ENCODE measurements at places on chromosomes 11 and 22.

DNA sequence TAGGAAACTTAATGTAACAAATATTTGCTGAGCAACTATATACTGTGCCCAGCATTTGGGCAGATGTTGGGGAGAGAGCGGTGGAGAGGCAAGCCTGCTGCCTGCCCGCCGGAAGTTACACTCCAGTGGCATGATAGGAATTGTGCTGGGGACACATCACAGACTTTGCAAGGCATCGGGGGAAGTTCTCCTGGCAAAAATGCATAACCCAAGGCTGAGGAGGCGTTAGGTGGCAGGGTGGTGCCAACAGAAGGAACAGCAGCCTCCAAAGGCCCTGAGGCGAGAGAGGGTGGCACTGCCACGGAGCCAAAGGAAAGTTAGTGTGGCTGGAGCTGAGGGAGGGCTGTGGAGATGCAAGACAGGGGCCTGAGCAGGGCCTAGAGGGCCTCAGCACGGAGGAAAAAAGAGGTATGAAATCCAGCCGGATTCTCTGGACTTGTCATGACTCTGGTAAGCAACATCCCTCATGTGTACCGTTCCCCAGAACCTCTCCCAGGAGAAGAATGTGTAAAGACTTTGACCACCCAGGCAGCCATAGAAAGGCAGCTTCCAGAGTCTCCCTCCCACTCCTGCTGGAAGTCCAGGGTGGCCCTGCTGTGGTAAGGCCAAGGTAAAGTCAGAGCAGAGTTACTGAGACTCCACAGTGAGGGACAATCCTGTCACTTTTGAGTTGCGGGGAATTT is 76.1 kb upstream of the RAB1B start:
- no peak for DNase-seq

GRCh38 chr22:46841522-46841921 is 79.1 kb downstream of the TBC1D22A start:
- no peak for DNase-seq

DNA sequence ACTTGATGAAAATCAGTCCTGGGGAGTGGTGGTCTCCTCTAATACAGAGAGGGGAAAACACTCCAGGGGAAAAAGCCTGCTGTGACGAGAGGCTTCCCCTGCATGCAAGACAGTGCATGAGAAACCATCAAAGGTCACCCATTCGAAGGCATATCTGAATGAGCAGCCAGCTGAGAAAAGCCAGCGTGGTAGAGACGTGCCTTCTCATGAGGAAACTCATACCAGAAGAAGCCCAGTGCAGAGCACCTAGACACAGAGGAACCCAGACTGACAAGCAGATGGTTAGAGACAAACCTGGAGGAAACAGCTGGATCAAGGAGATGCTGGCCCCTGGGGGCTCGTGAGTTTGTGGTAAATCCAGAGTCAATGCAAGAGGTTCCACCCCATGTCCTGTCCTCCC is 534.8 kb downstream of the BRD1 start:
- no peak for DNase-seq

GRCh38 chr11:134223121-134223520 is 646 bp downstream of the NCAPD3 start:
- no peak for DNase-seq

DNA sequence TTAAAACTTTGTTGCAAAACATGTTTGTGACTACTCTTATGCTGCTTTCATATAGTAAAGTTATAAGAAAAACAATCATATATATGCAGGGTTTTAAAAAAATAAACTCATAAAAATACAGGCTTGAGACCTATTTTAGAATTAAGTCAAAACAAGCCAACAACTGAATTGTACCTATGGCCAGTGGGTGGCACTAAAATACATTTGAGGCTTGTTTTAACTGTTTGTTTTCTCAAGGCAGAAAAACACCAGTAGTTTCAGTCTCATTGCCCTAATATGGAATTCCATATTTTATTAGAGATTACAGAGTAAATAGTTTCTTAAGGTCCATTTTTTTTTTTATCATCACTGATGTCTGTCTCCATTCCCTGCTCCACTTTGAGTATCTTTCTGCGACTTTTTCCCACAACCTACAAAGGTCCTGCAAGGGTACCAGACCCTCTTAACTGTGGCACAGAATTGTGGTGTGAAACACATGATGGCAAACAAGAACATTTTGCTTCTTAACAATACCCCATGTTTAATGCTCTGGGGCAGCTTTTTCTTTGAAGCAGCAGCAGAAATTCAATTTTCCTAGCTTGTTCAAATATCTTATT is 8.5 kb upstream of the CCDC89 start:
- DNase-seq: no peak

GRCh38 chr22:22914726-22915669 is 27.4 kb downstream of the IGLL5 start:
- no peak for DNase-seq

DNA sequence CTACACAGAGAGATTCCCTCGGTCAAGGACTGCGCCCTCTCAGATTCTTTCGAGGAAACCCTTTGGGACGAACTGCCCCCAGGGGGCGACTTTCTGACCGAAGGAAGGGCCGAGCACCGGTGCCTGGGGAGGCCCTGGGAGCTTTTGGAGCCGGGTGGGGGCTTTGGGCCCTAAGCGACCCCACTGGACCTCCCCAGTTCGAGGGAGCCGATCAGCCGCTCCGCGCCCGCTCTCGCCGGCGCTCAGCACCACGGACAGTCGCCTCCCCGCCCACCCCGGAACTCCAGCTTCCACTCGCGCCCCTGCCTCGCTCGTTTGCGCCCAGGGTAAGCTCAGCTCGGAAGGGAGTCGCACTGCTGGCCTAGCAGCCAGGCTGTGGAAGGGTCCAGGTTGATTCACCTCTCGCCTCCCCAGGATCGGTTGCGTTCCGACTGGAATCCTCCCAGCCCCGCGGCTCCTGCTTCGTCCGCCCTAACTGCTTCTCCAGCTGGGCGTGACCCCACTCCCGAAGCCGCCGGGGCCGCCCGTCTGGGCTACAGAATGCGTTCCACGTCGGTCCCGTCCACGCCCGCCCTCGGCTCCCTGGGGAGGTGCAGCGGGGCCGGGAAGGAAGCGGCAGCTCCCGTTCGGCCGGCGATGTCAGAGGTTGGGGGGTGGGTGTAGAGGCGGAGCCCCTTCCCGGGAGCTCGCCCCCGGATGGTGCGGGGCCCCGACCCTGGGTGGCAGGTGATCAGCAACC is 428 bp downstream of the SCN3B start:
- DNase-seq: peak; percentile 91

GRCh38 chr11:78140392-78141077 is 1.1 kb upstream of the ALG8 start:
- no peak for DNase-seq

GRCh38 chr22:36404446-36404845 is 16.7 kb upstream of the MYH9 start:
- DNase-seq: no peak

DNA sequence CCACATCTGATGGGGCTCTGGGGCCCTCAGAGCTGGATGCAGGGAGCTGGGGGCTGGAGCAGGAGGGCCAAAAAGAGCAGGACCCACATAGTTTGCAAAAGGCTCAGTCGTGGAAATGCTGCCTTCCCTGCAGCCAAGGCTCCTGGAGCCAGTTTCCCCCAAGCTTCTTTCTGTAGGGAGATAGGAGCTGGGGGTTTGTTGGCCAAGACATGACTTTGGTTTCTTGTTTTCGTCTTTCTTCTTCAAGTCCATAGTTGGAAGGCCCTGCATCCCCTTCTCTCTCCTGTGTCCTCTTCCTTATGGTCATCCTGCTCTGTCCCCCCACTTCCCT is 36.3 kb downstream of the IGF2 start:
- DNase-seq: no peak

- DNase-seq: no peak
Observed at GRCh38 chr11:129385801-129386200, 10.2 kb downstream of the BARX2 start.

DNA sequence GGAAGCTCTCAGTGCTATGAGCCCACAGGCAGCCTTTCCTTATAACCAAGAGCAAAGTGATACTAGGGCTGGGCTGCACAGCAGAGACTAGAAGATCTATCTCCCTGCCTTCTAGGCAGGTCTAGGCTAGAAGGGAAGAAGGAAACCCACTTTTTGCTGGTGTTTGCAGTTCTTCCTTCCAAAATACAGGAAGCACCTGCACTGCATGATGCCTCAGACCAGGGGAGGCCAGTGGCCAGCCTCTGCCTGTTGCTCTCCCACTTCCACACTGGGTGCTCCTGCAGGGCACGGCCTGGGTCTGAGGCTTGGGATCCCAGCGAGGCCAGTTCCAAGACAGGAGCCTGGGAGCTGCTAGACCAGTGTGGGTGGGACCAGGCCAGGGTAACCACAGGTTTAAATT is 6.0 kb upstream of the UCP3 start:
- DNase-seq: no peak

DNA sequence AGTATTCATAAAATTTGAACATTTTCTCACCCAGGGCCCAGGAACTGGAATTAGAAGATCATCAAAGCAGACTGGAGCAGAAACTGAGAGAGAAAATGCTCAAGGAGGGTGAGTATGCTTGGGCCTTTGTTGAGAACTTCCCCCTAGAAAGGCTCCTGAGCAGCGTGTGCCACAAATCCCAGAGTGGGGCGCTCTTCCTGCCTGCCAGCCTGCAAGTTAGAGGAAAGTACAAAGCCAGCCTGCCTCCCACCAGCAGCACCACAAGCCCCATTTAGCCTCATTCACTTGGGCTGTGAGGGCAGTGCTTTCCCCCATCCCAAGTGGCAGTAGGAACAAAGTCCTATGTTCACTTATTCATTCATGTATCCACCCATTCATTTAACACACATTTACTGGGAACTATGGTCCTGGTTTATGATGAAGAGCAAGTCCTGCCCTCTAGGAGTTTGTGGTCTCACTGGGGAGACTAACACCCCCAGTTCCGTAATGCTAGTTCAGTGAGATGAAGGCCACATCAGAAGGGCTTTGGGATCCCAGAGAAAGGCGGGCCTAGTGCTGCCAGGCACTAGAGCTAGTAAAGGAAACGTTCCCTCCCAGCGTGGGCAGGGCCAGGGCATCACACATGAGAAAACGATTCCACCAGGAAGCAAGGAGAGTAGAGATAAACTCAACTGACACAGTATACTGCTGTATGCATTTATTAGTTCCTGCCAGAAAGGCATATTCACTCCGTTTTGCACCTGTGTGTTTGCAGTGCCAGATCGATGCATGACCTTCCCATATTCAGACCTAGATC is 22.4 kb upstream of the PARVA start:
- DNase-seq: no peak

GRCh38 chr22:43241699-43242386 is 54.9 kb upstream of the TTLL12 start:
- DNase-seq: no peak

DNA sequence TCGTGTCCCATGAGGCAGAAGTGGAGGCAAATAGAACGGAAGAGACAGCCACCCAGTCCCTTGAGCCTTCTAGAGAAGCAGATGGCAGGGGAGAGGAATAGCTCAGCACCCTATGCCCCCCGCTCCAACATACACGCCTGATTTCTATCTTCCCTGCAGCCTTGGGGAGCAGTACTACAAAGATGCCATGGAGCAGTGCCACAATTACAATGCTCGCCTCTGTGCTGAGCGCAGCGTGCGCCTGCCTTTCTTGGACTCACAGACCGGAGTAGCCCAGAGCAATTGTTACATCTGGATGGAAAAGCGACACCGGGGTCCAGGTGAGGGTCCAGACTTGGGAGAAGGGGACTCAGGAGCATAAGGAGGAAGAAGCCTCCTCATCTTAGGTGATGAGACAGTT is 6.6 kb downstream of the DPF2 start:
- DNase-seq: no peak

- DNase-seq: no peak
Observed at GRCh38 chr11:121533601-121534000, 80.8 kb upstream of the SORL1-AS1 start.

GRCh38 chr11:12199231-12199948 is 89.0 kb downstream of the MICAL2 start:
- DNase-seq: no peak

- no peak for DNase-seq
Observed at GRCh38 chr11:111764621-111765020, 1.6 kb downstream of the PPP2R1B start.

DNA sequence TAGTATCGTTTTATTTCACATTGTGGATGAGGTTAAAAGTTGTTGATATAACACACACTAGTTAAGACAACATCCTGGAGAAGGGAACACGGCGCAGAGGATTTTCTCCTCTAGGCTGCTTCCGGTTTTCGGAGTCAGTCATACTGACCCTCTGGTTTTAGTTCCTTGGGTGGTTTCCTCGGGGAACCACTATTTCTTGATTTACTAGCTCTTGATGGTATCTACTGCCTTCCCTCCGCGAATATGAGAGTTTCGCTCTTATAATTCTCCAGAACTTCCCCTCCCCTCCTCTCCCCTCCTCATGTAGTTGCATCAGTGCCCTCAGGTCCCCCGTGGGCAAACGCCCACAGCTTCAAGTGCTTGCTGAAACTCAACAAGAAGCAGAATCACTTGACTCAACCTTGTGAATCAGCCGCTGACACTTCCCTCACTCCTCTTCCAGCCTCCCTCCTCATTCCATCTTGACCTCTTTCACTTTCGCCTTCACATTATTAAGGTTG is 15.9 kb upstream of the APOBEC3A start:
- DNase-seq: no peak

GRCh38 chr11:46930089-46930488 is 6.5 kb upstream of the CSTPP1 start:
- DNase-seq: no peak

GRCh38 chr22:46370584-46371291 is 35.2 kb downstream of the TRMU start:
- no peak for DNase-seq

DNA sequence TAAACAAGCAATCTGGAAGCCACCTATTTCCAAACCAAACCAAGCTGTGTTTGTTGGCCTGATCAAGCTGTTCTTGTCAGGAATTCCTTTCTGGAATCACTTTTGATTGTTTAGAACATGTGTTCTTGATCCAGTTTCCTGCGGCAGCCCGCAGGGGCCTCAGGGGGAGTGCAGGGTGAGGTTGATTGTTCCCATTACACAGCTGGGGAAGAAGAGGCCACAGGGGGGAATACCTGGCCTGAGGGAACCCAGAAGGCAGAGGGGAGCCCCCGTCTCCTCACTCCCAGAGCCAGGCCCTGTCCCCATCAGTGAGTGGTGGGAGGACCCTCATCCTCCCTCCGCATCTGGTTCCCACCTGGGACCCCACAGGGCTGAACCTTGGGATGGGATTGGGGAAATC is 4.2 kb downstream of the MRGPRD start:
- DNase-seq: no peak

- DNase-seq: no peak
Observed at GRCh38 chr11:34151166-34151565, 45.7 kb downstream of the NAT10 start.

Measured in retina (tissue), 1 donor.